ENCODE measurements at places on chromosomes 7 and 10. TPM values are rescaled to one million over a fixed set of nuclear protein-coding genes. Genes with fewer than 3 reads are reported as not detected.

SUGCT gene
- 18.8 TPM for polyA plus RNA-seq

DNA sequence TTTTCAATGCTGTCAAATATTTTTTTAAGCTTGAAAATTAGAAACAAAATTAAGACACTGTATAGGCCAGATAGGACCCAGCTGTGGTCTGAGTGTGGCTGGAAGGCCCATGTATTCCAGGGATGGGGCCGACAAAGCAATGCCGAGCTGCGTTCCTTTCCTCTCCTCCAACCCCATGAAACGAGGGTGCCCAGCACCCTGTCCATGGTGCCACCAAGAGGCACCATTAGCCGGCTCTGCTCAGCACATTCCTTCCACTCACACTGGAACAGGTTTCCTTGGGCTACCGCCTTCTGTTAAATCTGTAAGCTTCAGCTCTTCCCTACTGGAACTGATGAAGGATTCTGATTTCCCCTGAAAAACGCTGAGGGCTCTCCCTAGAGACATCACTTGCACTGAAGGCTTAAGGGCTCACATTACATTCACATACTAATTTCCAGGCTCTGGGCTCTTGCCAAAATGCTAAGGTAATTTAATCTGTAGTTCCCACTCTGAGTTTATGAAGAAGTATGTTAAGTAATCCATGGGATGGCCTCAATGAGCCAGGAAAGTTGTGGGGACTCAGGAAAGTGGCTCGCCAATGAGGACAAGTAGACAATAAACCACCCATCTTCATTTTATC lies 73.7 kb upstream of the CAMK2B start:
- H3K4me3 ChIP-seq: no peak overlapping the region
- no peaks in the 10 kb centered on the region for H3K27me3 ChIP-seq
- H3K36me3 ChIP-seq: peaks cover 52% of the 10 kb centered on the region
- no peak overlapping the region for H3K27ac ChIP-seq

SLC13A1 gene
- 1.7 TPM for polyA plus RNA-seq

UCMA gene
- polyA plus RNA-seq: not detected

DNA sequence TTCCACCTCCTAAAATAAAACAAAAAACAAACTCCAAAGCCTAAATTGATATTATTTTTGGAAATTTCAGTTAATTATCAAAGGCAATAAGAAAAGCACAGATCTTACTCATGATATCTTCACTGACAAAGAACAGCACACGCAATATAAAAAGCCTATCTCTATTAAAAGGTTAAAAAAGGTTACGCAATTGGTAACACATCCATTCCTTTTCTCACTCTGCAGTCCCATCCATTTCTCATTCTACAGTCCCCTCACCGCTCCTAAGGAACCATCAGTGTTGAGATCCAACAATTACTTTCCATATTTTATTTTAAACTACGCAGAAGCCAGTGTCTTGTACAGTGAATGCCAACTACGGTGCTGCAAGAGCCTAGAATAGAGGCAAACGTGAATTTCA lies 1.3 kb downstream of the SEC61G start:
- no peak for DNase-seq
- peaks cover 11% of the 10 kb centered on the region for H3K36me3 ChIP-seq
- no peak overlapping the region for H3K27ac ChIP-seq
- H3K4me1 ChIP-seq: no peaks in the 10 kb centered on the region

NXPH1 gene
- 0.06 TPM for polyA plus RNA-seq

- H3K27me3 ChIP-seq: peaks cover 75% of the 10 kb centered on the region
- H3K36me3 ChIP-seq: no peaks in the 10 kb centered on the region
- peaks cover 26% of the 10 kb centered on the region for H3K4me1 ChIP-seq
- peak overlapping the region; percentile 15 for H3K4me3 ChIP-seq
Observed at GRCh38 chr7:155804897-155805825, 7.1 kb downstream of the SHH start.

GRCh38 chr7:137742051-137742450 lies 104.7 kb downstream of the DGKI start:
- no peaks in the 10 kb centered on the region for H3K36me3 ChIP-seq
- H3K4me1 ChIP-seq: no peaks in the 10 kb centered on the region
- H3K4me3 ChIP-seq: no peak overlapping the region

NPFFR1 gene
- polyA plus RNA-seq: 0.31 TPM

GRCh38 chr7:2714636-2715035 lies 26.6 kb downstream of the AMZ1 start:
- no peak overlapping the region for H3K4me3 ChIP-seq
- no peak overlapping the region for H3K27ac ChIP-seq
- H3K27me3 ChIP-seq: no peaks in the 10 kb centered on the region
- peaks cover 31% of the 10 kb centered on the region for H3K4me1 ChIP-seq
- no peak for DNase-seq

TCF7L2 gene
- 48.2 TPM for polyA plus RNA-seq

GRCh38 chr10:117964536-117964935 lies 82.2 kb downstream of the RAB11FIP2 start:
- H3K27me3 ChIP-seq: no peaks in the 10 kb centered on the region
- H3K4me1 ChIP-seq: peaks cover 11% of the 10 kb centered on the region
- no peak for DNase-seq
- no peak overlapping the region for H3K4me3 ChIP-seq
- H3K27ac ChIP-seq: no peak overlapping the region

GOLGA7B gene
- polyA plus RNA-seq: 3.9 TPM

DNA sequence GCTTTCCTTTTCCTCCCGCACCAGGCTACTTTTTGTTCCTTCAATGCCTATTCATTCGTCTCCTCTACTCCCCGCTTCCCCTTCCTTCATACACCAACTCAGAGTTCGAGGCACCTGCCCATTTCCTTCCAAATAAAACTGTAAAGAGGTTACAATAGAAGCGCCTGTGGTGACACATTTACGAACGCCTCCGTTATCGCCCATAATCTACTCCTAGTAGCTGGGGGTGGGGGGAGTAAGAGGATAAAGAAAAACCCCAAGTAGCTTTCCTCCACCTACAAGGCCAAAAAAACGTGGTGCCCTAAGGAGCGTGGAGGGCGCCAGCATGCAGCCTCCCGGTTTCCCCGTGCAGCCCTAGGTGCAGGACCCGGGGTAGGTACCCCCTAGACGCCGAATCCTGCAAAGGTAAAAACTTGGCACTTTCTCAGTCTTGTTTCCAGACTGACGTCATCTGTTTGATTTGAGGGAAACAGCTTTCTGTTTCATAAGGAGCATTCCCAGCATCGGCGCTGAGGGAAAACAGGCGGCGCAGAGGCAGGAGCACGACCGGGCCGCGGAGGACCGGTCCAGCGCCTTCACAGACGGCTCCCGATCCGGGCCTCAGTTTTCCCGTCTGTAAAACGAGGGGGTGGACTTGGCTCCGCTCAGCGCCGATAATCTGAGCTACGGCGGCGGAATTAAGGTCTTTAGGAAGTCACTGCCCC lies 922 bp downstream of the PPA1 start:
- DNase-seq: peak; percentile 90
- peak overlapping the region; percentile 96 for H3K27ac ChIP-seq
- no peaks in the 10 kb centered on the region for H3K27me3 ChIP-seq
- peaks cover 31% of the 10 kb centered on the region for H3K4me1 ChIP-seq
- H3K36me3 ChIP-seq: peaks cover 4% of the 10 kb centered on the region
- peak overlapping the region; percentile 82 for H3K4me3 ChIP-seq

DNA sequence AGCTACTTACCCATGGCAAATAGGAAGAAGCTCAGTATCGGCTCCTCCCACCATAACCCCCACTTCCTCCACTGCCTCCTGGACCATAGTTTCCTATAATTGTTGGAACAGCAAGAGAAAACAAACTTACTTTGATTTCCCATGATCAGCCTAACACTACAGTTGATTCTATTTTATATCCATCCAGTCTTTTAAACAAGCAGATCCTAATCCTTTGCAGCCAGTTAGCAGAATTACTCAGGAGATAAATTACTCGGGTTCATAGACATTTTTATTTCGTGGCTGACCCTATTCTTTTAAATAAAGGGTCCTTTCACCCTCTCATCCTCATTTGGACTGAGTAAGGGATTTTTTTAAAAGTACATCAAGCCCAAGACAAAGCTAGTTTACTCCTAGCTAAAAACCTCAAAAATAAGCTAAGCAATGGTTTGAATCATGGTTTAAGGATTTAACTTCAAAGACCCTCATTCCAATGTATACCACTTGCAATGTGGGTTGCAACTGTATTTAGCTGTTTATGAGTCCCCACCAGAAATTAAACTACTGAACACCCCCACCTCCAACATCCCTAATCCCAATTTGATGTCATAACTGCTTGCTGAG lies 8.0 kb downstream of the HNRNPA2B1 start:
- peaks cover 37% of the 10 kb centered on the region for H3K4me1 ChIP-seq
- H3K27me3 ChIP-seq: no peaks in the 10 kb centered on the region
- no peak overlapping the region for H3K27ac ChIP-seq
- peaks cover 88% of the 10 kb centered on the region for H3K36me3 ChIP-seq
- no peak for DNase-seq
- H3K4me3 ChIP-seq: no peak overlapping the region

- H3K27ac ChIP-seq: peak overlapping the region; percentile 4
- no peak overlapping the region for H3K4me3 ChIP-seq
- no peaks in the 10 kb centered on the region for H3K27me3 ChIP-seq
- no peaks in the 10 kb centered on the region for H3K36me3 ChIP-seq
Observed at GRCh38 chr7:89232-90019, 102.9 kb upstream of the FAM20C start.

SLC29A3 gene
- polyA plus RNA-seq: 16.2 TPM

GRCh38 chr10:70255329-70256299 lies 22.4 kb upstream of the PPA1 start:
- no peaks in the 10 kb centered on the region for H3K36me3 ChIP-seq

GRCh38 chr10:132687893-132688579 lies 97.9 kb downstream of the NKX6-2 start:
- H3K4me1 ChIP-seq: peaks cover 5% of the 10 kb centered on the region
- no peak overlapping the region for H3K27ac ChIP-seq
- peaks cover 13% of the 10 kb centered on the region for H3K36me3 ChIP-seq
- H3K4me3 ChIP-seq: no peak overlapping the region
- H3K27me3 ChIP-seq: no peaks in the 10 kb centered on the region
- DNase-seq: no peak

WDFY4 gene
- 3.5 TPM for polyA plus RNA-seq

DNA sequence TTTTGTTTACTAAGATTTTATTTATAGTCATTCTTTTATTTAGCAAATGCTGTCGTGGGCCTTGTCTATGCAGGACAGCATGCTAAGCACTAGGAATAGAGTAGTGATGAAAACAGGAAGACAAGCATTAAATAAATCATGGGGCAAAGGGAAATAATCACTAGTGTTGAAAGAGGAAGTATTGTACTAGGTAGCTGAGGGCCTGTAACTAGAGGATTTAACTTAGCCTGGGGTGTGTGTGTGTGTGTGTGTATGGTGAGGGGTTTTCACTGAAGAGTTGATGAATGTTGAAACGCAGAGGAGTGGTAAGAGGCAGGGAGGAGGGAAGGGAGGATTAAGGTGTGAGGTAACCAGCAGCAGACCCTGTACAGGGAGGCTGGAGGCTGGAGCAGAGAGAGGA lies 446.4 kb downstream of the SDK1 start:
- no peak overlapping the region for H3K4me3 ChIP-seq
- no peaks in the 10 kb centered on the region for H3K27me3 ChIP-seq
- H3K4me1 ChIP-seq: no peaks in the 10 kb centered on the region
- H3K36me3 ChIP-seq: no peaks in the 10 kb centered on the region
- no peak overlapping the region for H3K27ac ChIP-seq

TMEM236 gene
- polyA plus RNA-seq: 34.3 TPM

CNPY1 gene
- not detected for polyA plus RNA-seq

HPS1 gene
- polyA plus RNA-seq: 84.2 TPM

- no peak overlapping the region for H3K4me3 ChIP-seq
- no peak for DNase-seq
- no peak overlapping the region for H3K27ac ChIP-seq
- H3K27me3 ChIP-seq: no peaks in the 10 kb centered on the region
- no peaks in the 10 kb centered on the region for H3K4me1 ChIP-seq
Observed at GRCh38 chr10:99685597-99685967, 26.3 kb downstream of the ENTPD7 start.

CNNM1 gene
- 0.79 TPM for polyA plus RNA-seq

All from large intestine (tissue), 12 donors.